ENCODE measurements at places on chromosomes 4 and X. TPM values are rescaled to one million over a fixed set of nuclear protein-coding genes. Genes with fewer than 3 reads are reported as not detected.
A peak's percentile ranks its signal among the peaks of the same experiment; 100 is the strongest.

GRCh38 chr4:8495803-8496202, 55.2 kb downstream of the TRMT44 start:
- no peak for DNase-seq
- no peak overlapping the region for H3K27ac ChIP-seq
- H3K4me1 ChIP-seq, result no peaks in the 10 kb centered on the region
- no peaks in the 10 kb centered on the region for H3K36me3 ChIP-seq
- no peak overlapping the region for H3K4me3 ChIP-seq

DNA sequence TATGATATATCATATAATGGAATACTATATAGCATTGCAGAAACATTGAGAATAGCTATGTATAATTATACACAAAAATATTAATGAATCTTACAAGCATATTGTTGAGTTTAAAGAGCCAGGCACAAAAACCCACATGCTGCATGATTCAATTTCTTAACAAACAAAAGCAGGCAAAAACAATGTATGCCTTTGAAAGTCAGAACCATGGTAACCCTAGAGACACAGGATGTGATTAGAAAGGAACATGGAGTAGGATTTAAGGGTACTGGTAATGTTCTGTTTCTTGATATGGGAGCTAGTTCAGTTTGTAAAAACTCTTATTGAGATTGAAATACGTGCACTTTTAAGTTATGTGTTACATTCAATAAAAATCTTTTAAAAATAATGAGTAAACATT, 21.5 kb downstream of the CXCL8 start:
- no peak overlapping the region for H3K4me3 ChIP-seq
- DNase-seq, result no peak
- H3K27me3 ChIP-seq, result no peaks in the 10 kb centered on the region
- H3K4me1 ChIP-seq, result no peaks in the 10 kb centered on the region

DNA sequence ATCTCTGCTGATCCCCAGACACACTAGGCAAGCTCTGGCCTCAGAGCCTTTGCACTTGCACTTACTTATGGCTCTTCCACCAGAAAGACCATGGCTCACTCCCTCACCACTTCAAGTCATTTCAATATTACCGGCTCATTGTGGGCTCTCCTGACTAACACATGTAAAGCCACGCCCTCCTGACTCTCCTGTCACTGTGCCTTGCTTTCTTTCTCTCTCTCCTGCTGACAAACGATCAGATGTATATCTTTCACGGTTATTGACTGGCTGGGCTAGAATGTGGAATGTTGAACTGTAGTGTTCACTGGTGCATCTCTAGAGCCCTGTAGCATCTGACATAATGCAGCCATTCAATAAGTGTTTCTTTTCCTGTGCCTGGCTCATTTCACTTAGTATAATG, 425.1 kb downstream of the RAB28 start:
- no peak overlapping the region for H3K4me3 ChIP-seq
- H3K36me3 ChIP-seq, result no peaks in the 10 kb centered on the region

- no peaks in the 10 kb centered on the region for H3K36me3 ChIP-seq
- no peak overlapping the region for H3K27ac ChIP-seq
- H3K27me3 ChIP-seq, result no peaks in the 10 kb centered on the region
- no peaks in the 10 kb centered on the region for H3K4me1 ChIP-seq
- no peak for DNase-seq
These were observed 60.3 kb upstream of the HSD17B10 start for GRCh38 chrX:53494436-53494835.

DNA sequence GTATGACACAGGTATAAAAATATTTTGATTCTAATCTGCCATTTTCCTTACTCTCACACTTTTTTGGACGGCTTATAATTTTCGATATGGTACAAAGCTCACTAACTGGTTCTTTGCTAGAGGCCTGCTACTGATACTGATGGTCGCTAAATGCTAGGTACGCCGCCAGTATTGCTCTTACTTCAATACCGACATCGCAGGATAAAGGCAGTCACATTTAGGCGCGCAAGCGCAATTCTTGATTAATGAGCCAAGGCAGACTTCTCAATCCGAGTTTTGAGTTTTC, 557 bp upstream of the USP38 start:
- no peaks in the 10 kb centered on the region for H3K36me3 ChIP-seq
- H3K4me1 ChIP-seq, result no peaks in the 10 kb centered on the region
- H3K27ac ChIP-seq, result peak overlapping the region; percentile 91
- no peaks in the 10 kb centered on the region for H3K27me3 ChIP-seq

DNA sequence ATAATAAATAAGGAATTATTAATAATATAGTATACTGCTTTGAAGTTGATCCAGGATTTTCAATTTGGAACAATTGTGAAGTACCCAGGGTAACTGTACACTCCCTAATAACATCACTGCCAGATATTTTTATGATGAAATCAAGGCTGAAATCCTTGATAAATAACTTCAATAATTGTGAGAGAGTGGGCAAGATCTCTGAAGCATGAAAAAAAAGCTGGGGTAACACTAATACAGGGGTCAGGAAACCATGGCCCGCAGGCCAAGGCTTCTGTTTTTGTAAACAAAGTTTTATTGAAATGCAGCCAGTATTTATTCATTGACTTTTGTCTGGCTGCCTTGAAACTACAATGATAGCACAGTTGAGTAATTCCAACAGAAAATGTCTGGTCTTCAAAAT, 41.6 kb downstream of the CPEB2 start:
- DNase-seq, result no peak
- H3K4me1 ChIP-seq, result no peaks in the 10 kb centered on the region
- no peak overlapping the region for H3K4me3 ChIP-seq
- no peaks in the 10 kb centered on the region for H3K36me3 ChIP-seq
- H3K27ac ChIP-seq, result peak overlapping the region; percentile 8
- H3K27me3 ChIP-seq, result no peaks in the 10 kb centered on the region

GRCh38 chr4:155047755-155048154, 160.7 kb upstream of the NPY2R start:
- H3K4me3 ChIP-seq, result no peak overlapping the region
- H3K27me3 ChIP-seq, result no peaks in the 10 kb centered on the region
- H3K4me1 ChIP-seq, result no peaks in the 10 kb centered on the region
- H3K27ac ChIP-seq, result no peak overlapping the region
- no peaks in the 10 kb centered on the region for H3K36me3 ChIP-seq
- DNase-seq, result no peak

DNA sequence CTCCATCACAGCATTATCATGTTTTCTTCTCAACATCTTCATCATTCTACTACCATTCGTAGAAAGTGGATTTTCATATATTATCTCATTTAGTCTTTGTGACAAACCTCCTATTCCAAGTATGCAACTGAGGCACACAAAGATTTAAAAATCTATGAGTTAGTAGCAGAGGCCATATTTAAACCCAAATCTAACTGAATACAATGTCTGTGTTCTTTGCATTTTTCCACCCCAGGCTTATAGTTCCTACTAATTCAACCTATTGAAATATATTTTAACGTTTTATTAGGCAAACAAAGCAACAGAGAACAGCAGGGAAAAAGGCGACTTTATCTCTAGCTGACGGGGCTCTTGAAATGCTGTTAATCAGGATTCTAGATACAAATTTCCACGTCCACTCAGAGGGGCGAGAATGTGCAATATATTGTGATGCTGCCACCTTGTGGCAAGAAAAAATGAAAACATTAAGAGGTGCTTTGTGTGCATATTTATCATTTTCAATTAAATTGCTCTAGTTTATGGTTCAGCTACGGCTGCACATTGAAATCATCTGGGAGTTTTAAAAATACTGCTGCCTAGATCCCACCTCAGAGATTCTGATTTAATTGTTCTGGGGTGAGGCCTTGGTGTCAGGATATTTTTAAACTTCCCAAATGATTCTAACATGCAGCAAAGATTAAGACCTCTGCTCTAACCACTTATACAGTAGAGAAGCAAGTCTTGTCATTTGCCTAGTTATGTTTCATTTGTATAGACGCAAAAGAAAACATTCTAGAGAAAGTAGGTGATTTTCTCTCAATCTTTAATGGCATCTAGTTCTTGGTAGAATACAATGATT, 315.9 kb downstream of the MAPK10 start:
- no peaks in the 10 kb centered on the region for H3K27me3 ChIP-seq
- no peak overlapping the region for H3K4me3 ChIP-seq
- no peaks in the 10 kb centered on the region for H3K4me1 ChIP-seq
- peak; percentile 28 for DNase-seq
- no peaks in the 10 kb centered on the region for H3K36me3 ChIP-seq
- H3K27ac ChIP-seq, result no peak overlapping the region

The PDS5A gene
- 42.9 TPM for total RNA-seq

Data from uterus (tissue), 4 donors.